ENCODE measurements at places on chromosomes 12 and 14.
A peak's percentile ranks its signal among the peaks of the same experiment; 100 is the strongest.

DNA sequence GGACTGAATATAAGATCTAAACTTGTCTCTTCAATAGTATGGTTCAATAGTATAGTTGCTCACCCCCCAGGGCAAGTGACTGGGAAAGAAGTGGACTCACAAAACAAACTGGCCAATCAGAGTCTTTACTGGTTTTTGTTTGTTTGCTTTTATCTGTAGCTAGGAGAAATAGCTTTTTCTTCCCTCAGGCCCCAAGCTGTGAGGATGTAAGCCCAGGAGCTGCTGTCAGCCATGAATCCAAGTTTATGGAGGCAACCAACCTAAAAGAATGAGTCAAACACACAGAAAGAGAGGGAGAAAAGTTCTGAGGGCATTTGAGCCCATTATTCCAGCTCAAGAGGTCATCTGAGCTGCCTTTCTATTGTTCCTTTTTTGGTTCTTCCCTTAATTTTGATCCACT, 375.3 kb downstream of the BCAT1 start:
- DNase-seq, result no peak

- DNase-seq, result no peak
Measured at GRCh38 chr14:63715360-63715759, 12.5 kb downstream of the SGPP1 start.

DNA sequence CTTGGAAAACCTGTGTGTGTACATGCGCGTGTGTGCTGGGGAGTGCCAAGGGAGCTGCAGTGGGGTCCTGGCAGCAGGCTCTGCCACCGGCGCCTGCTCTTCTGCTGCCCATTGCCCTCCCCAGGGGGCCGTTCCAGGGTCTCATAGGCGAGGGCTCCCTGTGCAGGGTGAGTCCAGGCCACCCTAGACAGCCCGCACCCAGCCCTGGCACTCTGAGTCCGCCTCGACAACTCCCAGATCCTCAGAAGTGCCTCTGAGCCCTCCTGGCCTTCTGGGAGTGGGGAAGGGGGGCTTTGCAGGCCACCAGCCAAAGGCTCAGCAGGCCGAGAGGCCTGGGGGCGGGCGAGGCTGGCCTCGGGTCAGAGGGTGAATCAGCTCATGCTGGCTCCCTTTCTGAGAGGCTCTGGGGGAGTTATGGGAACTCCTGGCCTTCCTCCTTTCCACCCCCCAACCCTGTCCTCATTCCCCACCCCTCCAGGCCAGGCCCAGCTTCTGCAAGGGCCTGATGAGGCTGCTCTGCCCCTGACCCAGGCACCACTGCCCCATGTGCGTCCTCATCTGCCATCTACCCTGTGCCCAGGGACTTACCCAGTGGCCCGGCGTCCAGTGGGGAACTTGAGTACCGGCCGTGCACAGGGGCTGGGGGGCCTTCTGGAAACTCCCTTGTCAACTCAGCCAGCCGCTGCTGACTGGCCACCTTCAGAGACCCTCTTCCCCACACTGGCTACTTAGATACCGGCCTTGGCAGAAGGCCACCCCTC, 2.1 kb upstream of the TEDC1 start:
- DNase-seq, result no peak

GRCh38 chr14:94124582-94125377, 4.6 kb downstream of the IFI27L2 start:
- no peak for DNase-seq

DNA sequence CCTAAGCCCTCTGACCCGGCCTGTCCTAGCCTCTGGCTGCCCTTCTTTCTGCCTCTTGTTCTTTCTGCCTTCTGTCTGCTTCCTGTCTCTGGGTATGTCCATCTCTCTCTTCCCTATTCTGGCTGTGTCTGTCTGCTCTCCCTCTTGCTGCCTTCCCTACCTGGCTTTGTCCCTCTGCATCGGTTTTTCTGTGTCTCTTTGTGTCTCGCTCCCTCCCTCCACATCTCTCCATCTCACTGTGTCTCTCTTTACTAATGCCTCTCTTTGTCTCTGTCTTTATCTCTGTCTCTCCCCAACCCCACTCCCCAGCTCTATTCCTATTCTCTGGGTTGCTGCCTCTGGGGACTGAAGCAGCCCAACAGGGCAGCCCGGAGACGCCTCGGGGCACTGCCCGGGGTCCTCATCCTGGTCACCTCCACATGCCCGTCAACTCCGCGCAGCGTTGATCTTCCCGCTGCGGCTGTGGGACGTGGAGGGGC, 10.1 kb downstream of the SHMT2 start:
- DNase-seq, result no peak

DNA sequence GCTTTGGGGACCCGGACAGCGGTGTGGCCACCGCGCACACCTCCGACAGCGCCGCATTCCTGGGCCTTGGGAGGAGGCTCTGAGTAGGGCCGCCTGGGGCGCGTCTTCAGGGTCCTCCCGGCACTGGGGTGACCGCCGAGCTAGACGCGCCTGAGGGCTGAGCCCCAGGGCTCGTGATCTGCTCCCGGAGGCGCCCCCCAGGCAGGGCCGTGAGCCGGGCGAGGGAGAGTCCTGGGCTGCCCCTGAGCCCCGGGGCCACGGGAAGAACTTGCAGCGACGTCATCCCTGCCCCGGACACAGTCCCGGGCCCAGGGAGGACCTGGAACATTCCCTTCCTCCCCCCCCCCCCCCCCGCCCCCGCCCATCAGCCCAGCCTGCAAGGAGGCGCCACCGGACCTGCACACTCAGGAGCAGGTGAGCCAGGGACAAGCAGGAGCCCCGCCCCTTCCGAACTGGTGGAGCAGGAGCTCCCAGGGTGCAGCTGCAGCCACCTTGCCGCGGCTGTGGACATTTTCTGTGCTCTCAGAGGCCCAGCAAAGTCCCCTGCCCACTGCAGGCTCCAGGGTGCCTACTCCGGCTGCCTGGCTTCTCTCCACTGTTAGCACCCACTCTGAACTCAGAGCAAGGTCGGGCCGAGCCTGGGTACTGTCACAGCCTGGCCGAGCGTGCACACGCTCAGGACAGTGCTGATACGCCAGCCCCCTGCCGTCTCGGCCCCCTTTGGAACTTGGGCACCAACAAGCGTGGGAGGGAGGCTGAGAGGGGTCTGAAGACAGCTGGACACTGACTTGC, 50.7 kb downstream of the A2M start:
- no peak for DNase-seq

DNA sequence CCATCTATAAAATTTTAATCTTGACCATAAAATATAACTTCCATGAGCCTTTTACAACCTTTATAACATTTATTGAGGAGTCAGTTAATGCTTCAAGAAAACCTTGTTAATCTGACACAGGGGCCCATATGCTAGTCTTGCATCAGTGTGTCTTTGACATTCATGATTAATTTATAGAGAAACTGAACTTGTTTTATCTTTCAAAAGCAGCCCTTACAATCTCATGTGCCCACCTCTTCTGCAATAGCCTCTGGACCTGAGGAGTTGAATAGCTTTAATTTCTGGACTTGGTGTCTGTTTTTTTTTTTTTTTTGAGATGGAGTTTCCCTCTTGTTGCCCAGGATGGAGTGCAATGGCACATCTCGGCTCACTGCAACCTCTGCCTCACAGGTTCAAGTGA, 8.6 kb upstream of the LPCAT3 start:
- no peak for DNase-seq

- DNase-seq, result no peak
Measured at GRCh38 chr14:53793790-53794505, 162.7 kb downstream of the BMP4 start.

GRCh38 chr14:81450100-81450531, 50.0 kb upstream of the STON2 start:
- DNase-seq, result no peak

DNA sequence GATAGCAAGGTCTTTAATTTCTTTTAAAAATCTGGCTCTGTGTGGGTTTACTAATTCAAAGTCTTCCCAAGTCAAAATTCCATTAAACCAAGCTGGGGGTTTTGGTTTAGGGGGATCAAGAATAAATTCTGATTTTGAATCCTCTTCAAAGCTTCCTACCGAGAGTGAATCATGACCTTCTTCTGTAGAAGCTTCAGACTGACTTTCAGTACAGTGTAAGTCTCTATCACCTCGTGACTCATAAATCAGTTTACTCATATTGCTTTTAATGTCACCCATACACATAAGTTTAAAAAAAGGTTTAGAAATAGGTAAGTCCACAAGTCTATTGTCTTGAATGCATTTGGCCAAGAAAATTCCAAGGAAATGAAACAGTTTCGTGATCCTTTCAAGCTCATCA, 80.6 kb upstream of the STRN3 start:
- no peak for DNase-seq

DNA sequence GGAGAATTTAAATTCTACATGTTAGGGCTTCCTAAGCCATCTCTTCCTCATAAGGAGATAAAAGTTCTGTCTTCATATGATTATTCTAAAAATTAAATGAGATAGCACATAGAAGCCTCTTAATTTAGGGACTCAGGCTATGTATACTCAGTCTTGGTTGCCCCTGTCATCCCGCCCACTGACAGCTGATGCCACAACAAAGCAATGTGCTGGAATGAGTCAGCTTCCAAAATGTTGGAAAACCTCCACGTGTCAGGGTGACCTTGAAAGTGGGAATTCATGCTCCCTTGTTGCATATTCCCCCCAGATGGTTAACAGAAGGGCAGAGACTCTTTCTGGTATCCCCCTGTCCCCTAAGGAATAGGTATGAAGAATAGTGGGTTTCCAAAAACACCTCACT, 238.0 kb upstream of the DDHD1 start:
- DNase-seq, result no peak

GRCh38 chr14:23601845-23602180, 23.2 kb upstream of the JPH4 start:
- no peak for DNase-seq

DNA sequence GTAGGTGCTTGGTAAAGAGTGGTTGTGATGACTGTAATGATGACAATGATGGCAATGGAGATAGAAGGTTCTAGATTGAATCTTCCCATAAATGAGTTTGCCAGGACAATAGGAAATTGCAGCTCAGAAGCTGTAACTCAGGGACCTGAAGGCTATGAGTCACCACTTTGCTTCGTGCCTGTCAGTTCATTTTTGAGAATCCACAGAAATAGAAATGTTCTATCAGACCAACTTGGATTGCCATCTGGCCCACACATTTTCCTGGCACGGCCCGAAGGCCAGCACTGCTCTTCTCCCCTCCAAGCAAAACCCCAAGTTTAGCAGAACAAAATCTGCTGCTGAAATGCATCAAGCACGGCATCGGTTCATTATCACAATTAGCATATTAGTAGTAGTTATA, 1127.0 kb downstream of the BCL11B start:
- no peak for DNase-seq

DNA sequence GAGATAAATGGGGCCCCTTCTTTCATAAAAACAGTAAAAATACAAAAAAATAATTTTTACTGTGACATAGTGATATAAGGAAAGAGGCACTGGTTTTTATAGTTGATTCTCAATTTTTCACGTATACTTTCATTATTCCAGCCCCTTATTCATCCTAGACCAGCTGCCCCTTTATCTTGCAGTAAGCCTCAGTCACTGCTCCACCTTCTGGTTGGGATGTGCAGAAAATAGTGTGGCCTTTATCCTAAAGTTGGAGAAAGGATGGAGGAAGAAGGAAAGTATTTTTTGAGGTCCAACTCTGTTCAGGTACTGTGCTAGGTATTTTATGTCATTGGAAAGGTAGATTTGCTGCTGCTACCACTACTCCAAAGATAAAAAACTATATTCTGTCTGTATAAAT, 172.7 kb downstream of the ANO6 start:
- no peak for DNase-seq

DNA sequence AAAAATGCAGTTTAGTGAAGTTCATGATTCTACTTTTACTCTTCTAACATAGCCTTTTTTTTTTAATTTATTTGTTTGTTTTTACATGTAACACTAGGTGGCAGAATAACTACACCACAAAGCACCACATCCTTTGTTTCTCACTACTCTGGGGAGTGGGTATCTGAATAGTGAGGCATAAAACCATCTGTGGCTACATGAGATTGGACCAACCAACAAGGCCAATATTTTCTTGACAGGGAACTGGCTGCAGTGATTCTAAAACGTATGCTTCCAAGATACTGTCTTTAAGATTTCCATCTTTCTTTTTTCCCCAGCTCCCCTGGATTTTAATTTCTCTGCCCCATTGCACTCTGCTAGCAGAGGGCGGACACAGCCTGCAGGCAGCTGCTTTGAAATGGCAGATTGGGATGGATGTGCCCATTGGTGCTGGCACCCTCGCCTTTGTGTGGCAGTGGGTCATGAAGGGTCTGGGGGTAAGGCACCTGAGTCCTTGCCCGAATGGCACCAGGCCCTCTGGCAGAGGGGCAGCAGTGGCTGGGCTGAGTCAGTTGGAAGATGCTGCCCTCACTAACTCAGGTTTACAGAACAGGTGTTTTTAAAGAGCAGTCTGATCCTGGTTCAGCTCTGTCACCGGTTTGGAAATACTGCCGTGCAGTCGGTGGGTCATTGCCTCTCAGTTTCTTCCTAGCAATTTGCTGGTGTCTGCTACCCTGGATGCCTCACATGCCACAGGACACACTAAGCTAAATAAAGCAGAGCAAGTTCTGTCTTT, 429.1 kb downstream of the RAD51B start:
- peak; percentile 39 for DNase-seq

DNA sequence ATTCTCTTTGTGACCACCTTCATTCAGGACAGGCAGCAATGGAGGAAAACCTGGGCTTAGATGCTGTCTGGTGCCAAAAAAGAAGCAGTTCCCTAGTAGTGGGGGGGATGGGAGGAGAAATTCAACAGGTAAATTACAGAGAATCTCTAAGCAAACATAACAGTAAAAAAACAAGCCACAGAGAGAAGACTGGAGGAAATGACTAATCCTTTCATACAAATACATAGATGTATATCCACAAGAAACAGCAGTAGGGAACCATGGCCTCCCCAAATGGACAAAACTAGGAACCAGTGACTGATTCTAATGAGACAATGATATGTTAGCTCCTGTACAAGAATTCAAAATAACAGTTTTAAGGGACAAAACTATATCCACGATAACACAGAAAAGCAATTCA, 513.0 kb downstream of the NAV3 start:
- no peak for DNase-seq
